ENCODE measurements at places on chromosomes 3 and 15.

DNA sequence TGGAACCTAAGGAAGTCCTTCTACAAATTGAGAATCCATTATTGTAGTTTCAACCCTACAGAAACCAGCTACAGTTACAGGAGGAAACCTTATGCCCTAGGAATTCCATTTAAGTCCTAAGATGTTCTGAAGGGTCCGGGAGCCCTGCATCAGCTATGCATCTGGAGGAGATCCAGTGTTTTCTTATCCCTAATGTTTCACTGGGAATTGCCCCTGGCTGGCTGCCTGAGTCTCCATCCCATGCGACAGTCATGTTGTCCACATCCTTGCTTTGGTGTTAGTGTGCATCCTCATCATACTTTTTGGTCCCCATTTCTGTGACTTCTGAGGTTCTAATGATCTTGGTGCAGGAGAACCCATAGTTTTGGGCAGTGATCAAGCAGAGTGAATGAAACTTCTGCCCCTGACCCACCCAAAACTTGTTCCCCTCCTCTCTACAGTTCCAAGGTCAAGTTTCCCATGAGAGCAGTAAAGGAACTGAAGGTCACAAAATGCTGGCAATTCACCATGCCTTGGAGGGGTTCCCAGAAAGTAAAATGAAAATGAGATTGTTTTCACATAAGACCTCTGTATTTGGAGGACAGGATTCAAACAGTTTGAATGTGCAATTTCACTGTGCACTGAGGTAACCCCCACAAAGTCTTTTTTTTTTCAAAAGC lies 121.9 kb upstream of the PHLDB2 start:
- no peak for DNase-seq

DNA sequence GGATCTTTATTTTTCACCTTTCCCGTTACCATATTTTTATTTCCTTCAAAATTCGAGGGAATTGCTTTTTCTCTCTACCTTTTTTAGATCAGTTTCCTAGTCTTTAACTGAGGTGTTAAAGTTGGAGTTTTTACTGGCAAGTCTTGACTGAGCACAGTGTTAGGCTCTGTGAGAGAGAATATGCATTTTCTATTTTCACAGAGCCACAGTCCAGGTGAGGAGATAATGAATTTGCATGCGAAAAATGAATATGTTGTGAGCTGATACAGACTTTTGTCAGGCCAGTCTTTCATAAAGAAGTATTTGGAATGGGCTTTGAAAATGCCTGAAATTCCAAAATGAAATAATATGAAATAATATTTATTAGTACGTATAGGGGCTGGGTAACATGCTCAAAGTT lies 31.9 kb downstream of the MME start:
- DNase-seq, result no peak

GRCh38 chr15:73602992-73603391 lies 30.2 kb downstream of the NPTN start:
- no peak for DNase-seq

DNA sequence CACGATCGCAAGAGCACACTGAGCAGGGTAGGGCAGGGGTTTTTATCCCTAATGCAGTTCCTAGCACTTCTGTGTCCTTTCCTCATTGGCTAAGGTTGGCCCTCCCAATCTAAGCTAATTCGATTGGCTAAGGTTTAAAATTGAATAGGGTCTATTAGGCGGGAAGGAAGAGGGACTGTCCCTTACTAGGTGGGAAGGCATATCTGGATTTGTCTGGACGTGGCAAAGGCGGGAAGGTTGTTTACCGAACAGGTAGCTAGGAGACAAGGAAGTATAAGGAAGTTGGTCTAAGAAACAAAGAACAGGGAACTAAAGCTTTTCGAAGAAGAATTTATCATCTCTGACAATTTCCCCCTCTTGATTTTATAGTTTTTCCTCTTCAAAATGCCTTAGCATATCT lies 24.8 kb upstream of the ATG7 start:
- DNase-seq, result no peak
